Neural progenitor cell (in vitro differentiated cells): ENCODE measurements at places on chromosomes 1 and 21.

DNA sequence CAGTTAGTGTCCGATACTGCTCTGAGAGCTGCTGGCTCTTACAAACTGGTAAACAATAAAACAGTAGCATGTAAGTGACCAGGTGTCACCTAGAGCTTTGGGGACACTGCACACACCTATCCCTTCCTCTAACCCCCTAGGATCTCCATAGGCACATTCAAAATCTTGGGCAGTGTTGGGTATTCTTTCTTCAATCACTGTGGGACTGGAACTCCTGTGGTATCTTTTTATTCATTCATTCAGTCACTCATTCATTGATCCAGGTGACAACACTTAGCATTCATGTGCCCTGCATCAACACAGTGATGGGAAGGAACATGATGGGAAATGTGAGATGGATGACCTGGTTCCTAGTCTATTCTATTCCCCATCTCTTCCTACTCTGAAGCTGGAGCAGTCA lies 73.9 kb downstream of the HHAT start:
- no peak for DNase-seq

GRCh38 chr1:32754317-32755097 lies 51.9 kb upstream of the SYNC start:
- DNase-seq, result peak; percentile 93

GRCh38 chr1:186155594-186155993 lies 219.5 kb downstream of the TPR start:
- DNase-seq, result peak; percentile 27

DNA sequence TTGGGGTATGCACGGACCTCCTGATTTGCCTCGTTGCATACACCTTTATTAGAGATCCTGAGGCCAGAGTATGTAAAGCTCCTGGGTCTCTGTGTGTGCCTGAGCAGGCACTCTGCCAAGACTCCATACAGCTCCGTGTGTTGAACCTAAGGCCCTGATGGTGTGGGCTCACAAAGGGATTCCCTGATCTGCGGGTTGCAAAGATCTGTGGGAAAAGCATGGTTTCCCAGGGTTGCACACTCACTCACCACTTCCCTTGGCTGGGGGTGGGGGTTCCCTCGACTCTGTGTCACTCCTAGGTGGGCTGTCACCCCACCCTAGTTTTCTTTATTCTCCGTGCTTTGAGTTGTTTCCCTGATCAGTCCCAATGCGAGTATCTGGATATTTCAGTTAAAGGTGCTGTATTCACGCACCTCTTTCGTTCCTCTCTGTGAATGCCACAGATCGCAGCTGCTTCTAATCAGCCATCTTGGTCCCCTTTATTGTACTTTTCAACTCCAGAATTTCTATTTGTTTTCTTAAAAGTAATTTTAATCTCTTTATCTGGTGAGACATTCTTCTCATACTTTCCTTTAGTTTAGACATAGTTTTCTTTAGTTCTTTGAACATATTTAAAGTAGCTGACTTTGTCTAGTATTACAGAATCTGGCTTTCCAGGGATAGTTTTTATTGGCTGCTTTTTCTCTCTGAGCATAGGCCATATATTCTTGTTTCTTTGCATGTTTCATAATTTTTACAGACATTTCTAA lies 39.0 kb upstream of the F3 start:
- DNase-seq, result no peak

GRCh38 chr1:224497714-224498573 lies 63.3 kb upstream of the WDR26 start:
- DNase-seq, result peak; percentile 49

DNA sequence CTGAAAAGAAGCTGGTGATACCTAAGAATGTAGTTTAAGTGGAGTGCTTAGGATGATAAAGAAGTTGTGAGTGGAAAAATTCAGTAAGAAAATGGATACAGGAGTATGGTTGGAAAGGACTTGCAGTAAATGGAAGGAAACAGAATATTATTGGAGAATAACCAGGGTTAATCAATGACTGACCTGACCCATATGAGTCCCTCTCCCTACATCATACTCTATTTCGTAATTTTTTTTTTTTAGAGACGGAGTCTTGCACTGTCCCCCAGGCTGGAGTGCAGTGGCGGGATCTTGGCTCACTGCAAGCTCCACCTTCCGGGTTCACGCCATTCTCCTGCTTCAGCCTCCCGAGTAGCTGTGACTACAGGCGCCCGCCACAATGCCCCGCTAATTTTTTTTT lies 33.4 kb upstream of the ENSA start:
- no peak for DNase-seq

DNA sequence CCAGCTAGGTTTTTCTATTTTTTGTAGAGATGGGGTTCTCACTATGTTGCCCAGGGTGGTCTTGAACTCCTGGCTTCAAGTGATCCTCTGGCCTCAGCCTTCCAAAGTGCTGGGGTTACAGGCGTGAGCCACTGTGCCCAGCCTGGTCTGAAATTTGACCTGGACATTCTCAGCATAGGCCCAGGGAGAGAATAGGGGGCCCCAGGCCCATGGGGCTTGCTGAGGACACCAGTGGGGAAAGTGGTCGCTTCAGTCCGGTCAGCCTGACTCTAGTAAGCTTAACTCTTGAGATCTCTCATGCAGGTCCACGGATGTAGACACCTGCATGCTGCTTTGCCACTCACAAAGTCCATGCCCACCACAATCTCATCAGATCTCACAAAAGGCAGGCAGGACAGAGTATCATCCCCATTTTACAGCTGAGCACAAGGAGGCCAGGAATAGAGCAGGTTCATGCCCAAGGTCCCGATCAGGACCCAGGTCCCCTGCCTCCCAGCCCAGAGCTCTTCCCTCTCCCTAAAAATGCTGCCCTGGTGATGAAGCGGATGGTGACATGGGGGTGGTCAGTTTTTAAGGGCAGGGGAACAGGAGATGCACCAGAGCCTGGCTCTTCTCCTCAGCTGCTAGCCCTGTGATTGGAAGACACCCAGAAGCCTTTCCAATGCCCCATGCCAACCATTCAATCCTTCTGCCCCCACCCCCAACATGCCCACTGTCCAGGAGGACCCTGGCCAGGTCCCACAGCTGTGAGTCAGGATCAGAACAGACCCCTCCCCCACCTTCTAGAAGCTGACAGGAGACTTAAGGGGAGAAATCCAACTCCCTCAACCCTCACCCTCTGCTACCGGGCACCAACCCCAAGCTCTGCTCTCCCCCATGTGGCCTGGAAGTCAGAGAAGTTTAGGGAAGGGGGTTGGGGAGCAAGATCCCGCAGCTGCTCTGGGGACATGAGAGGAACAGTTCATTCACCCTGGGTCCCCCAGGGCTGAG lies 1.8 kb downstream of the FHL3 start:
- DNase-seq, result no peak

DNA sequence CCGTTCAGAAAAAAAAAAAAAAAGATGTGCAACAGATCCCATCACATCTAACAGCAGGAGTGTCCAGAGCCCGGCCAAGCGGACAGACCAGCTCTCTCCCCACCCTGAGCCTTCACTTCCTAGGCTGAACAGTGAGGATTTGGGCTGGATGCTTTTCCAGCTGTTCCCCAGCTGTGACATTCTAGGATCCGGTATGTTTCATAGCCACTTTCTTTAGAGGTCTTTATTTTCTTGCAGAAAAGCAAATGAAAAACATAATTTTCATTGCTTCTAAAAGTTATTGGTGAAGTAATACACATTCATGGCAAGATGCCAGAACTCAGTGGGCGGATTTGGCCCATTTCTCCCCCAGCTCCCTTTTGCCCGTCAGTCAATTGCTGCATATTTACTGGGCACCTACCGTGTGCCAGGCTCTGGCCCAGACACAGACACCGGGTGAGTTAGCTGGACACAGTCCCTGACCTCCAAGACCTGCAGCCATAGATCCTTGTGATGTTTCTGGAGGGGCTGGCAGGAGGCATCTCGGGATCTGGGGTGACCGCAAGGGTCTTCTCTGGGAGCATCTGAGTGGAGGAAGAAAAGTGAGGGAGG lies 213.7 kb upstream of the VAMP3 start:
- DNase-seq, result no peak

- DNase-seq, result no peak
Measured at GRCh38 chr1:48675251-48675650, 101.4 kb downstream of the BEND5 start.

- no peak for DNase-seq
Measured at GRCh38 chr1:210260096-210260495, 27.5 kb downstream of the SERTAD4 start.

- no peak for DNase-seq
Measured at GRCh38 chr1:240652961-240653409, 41.0 kb upstream of the GREM2 start.

GRCh38 chr1:235989105-235989504 lies 75.8 kb downstream of the NID1 start:
- DNase-seq, result no peak

GRCh38 chr1:22053017-22053860 lies 730 bp downstream of the CDC42 start:
- DNase-seq, result peak; percentile 85

DNA sequence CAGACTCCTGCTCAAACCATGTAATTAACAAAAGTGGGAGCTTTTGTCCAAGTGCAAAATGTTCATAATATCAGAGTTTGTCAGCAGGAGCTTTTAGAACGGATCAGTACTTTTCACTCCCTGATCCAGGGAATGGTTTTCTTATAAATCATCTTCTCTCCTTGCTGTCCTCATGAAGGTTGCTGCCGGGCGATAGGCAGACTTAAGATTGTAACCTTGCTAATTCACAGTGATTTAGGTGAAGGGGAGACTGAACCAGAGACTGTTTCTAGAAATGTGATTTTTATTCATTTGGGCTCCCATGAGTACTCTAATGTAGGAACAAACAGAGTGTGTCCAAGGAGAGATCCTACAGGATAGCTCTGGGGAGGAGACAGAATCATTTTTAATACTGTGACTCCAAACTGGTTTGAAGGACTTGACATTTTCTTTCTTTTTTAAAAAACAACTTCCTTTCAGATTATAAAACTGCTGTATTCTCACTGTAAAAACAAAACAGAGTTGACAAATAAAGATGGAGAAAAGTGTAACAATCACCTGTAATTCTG lies 23.7 kb downstream of the ELAVL4 start:
- DNase-seq, result no peak

DNA sequence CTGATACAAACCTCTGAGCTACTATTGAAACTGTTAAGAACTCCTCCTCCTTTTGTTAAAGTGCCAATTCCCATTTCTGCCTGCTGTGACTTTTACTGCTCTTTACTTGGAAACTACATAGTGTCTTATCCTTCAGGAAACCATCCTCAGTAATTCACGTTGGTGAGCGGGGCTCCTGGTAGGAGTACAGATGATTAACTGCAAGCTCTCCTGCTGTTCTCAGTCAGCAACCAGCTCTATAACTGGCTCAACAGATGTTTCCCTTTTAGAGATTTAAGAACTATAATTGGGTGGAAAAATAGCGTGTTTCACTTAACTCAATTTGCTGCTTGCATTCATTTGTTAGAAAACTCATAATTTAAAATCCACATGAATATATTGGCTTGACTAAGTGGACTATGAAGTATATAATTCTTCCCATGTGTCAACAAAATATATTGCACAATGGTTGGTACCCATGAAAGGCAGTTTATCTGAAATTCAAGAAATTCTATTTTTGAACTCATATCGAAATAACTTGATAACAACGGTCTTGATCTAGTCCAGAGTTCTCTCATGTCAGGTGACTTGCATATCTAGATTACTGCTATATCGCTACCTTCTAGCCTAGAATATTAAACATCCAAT lies 574.0 kb downstream of the KCNT2 start:
- DNase-seq, result peak; percentile 86

- no peak for DNase-seq
Measured at GRCh38 chr21:24183077-24183476, 1424.2 kb downstream of the MRPL39 start.

- DNase-seq, result no peak
Measured at GRCh38 chr1:37497832-37498231, 16.7 kb downstream of the MEAF6 start.

DNA sequence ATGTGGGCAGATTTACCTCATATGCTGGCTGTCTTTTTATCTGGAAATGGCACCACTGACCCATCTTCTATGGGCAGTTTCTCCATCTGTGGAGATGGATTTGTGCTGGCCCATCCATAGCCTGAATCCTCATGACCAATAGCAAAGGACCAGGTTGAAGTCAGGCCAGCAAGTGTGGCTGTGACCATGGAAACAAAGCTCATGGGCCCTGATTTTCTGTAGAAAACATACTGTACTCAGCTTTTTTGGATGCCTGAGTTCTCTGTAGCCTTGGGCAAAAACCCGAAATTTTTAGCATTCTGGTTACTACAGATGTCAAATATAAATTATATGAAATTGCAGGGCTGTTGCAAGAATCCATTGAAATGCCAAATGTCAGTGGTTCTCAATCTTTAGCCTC lies 155.0 kb downstream of the PLXNA2 start:
- no peak for DNase-seq

- DNase-seq, result no peak
Measured at GRCh38 chr1:151847867-151848596, 5.5 kb downstream of the THEM5 start.

- no peak for DNase-seq
Measured at GRCh38 chr1:32947669-32948389, 16.8 kb downstream of the RNF19B start.

DNA sequence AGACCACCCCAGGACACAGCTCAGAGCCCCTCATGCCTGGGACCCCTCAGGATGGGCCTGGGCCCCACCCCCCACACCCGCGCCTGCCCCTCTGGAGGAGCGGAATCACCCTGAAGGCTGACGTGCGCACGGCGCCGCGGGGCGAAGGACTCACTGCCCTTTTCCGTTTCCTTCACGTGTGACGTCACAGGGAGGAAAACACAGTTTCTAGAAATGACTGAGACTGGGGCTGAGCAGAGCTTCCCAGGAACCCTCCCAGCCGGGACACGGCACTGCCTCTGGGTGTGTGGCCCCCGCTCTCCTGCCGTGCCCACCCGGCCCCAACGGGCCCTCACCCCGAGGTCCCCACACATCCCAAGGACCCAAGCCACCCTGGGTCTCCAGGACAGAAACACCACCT lies 5.4 kb upstream of the TNFRSF4 start:
- no peak for DNase-seq

- DNase-seq, result peak; percentile 70
Measured at GRCh38 chr1:230067871-230068620, 1.0 kb downstream of the GALNT2 start.

DNA sequence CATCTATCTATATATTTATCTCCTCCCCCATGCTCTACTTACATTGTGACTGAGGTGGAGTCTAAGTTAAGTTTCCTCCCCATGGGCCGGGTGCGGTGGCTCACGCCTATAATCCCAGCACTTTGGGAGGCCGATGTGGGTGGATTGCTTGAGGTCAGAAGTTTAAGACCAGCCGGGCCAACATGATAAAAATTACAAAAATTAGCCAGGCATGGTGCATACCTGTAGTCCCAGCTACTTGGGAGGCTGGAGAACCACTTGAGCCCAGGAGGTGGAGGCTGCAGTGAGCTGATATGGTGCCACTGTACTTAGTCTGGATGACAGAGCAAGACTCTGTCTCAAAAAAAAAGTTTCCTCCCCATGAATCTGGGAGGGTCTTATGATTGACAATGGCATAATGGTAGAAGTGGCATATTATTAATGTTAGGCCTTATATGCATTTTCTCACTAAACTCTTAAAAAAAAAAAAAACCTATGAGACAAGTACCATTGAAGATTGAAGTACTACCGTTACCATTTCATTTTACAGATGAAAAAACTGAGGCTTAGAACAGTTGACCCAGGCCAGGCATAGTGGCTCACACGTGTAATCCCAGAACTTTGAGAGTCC lies 11.2 kb downstream of the F11R start:
- no peak for DNase-seq

- DNase-seq, result no peak
Measured at GRCh38 chr1:25120281-25120680, 112.0 kb downstream of the SYF2 start.
